ENCODE measurements at places on chromosomes 1 and 21.

DNA sequence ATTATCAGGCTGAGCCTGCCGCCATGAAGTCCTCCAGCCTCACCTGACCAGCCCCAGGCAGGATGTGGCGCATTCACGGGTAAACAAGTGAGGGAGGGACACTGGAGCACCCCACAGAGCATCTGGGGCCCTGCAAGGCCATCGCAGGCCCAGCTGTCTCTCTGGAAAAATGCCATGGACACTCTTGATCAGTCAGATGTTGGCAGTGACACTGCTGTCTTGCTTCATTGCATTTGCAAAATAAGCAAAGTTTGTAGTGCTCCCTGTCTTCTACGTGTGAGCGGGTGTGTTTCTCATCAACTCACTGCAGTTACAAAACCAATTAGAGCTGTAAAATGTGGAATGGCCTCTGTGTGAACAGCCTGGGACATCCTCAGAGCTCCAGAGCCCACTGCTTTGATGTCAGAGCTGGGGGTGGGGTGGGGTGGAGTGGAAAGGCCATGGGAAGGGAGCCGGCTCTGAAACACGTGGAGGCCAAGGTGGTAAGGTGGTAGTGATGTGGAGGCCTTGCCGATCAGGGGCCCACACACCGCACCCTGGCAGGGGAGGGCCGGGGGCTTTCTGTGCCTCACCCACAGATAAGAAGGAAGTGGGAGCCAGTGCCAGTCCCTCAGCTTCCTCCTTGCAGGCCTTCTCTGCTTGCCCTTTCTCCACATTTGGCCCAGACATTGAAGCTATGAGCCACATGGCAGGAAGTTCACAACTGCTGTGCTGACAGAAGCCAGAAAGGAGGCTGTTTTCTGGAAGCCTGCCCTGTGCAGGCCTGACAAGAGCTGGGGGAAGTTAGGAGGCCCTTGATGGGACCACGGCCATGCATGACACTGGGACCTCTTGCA, 254.9 kb downstream of the RHOU start:
- peak; percentile 10 for DNase-seq

DNA sequence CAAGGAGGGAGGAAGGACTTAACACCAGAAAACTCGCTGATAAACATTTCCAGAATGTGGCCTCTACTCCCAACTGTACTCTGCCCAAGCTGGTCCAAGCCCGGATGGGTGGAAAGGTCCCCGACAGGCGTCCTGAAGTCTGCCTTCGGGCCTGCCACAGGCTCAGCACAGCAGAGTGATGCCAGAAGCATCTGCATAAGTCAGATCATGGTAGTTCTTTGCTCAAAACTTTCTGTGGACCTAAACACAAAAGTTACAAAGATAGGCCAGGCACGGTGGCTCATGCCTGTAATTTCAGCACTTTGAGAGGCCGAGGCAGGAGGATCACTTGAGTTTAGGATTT, 790 bp upstream of the UTS2 start:
- DNase-seq = no peak

DNA sequence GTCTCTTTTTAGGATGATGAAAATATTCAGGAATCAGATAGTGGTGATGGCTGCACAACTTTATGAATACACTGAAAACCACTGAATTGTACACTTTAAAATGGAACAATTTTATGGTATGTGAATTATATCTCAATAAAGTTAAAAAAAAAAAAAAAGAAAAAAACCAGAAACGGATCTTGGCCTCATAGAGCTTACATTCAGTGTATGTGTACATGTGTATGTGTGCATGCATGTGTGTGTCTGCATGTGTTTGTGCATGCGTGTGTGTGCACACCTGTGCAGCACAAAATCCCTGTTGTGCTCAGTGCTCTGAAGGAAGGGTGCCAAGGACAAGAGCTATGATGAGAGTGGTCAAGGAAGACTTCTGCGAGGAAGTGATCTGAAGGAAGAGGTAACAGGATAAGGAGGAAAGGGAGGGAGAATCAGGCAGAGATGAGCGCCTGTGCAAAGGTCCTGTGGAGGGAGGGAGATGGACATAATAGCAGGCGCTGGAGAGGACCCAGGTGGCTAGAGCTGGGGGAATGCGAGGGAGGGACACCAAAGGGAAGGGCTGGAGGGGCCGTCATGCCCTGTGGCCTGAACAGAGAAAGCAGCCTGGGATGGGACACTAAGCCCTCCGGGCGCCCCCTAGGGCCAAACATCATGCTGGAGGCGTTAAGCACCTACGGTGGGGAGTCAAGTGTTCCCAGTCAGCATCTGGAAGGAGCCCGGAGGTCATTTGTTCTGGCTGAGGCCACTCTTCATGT, 25.2 kb downstream of the NKAIN1 start:
- no peak for DNase-seq

GRCh38 chr1:90198616-90199332, 203.9 kb downstream of the ZNF326 start:
- no peak for DNase-seq

GRCh38 chr1:26046246-26047095, 553 bp upstream of the SLC30A2 start:
- no peak for DNase-seq

DNA sequence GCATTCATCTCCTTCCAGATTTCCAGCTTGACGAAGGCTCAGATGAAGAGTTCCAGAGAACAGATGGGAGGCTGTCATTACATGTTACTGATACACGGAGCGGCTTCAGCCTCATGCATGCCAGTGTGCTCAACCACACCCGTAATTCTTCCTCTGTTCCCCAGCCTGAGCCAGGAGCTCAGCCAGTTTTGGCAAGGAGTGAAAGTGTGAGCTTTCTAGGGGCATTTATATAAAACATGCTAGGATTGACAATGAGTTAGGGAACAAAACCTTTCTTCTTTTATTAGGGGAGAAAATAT, 290.4 kb upstream of the PLXNA2 start:
- no peak for DNase-seq

GRCh38 chr1:78676347-78676982, 26.8 kb downstream of the IFI44 start:
- peak; percentile 63 for DNase-seq

- DNase-seq = no peak
Measured at GRCh38 chr1:226946841-226947240, 6.7 kb downstream of the COQ8A start.

GRCh38 chr1:214321705-214322453, 40.9 kb downstream of the SMYD2 start:
- DNase-seq = no peak

DNA sequence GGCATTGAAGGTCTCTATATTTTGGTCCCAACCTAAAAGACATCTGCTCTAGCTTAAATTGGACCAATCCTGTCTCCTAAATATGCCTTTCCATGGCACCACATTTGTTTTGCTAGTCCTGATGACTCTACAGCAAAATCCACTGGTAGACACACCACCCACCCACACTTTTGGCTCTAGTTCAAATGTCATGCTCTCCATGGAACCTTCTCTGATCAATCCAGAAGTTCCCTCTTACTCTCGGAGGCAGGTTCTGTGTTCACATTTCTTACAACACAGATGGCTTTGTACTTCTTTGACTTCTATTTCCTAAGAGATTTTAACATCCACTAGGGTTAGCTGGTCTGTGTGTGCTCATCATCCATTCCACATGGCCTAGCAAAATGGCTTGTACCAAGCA, 151.3 kb downstream of the APP start:
- no peak for DNase-seq

DNA sequence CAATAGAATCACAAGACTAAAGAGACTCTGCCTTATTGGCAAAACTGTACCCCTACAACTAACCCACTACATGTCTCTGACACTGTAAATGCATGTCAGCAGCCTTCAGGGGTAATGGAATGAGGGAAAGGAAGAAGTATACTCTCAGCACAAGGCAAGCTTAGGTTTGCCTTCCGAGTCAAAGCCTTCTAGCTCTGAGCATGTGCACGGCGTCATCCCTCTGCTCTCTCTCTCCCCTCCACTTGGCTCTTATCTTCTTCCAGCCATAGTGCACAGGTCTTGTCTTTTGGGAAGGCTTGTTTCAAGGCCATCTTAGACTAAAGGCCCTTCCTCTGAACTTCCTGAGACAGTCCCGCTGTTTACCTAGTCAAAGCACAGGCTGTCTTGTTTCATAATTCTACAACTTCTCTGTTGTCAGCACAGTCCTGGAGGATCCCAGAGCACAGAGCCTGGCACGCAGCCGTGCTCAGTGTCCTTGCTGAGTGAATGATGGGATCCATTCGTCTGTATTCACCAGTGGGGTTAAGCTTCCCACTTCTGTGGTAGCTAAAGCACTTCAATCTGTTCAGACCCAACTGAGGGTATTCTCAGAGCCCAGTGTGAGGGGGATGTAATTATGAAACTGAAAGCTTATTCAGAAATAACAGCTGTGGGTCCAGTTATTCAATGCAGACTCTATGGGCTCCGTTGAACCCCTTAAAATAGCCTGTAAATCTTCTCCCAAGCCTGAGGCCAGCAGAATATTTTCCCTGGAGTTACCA, 166.5 kb upstream of the PLD5 start:
- no peak for DNase-seq

- no peak for DNase-seq
Measured at GRCh38 chr1:84774669-84775534, 84.6 kb upstream of the SSX2IP start.

DNA sequence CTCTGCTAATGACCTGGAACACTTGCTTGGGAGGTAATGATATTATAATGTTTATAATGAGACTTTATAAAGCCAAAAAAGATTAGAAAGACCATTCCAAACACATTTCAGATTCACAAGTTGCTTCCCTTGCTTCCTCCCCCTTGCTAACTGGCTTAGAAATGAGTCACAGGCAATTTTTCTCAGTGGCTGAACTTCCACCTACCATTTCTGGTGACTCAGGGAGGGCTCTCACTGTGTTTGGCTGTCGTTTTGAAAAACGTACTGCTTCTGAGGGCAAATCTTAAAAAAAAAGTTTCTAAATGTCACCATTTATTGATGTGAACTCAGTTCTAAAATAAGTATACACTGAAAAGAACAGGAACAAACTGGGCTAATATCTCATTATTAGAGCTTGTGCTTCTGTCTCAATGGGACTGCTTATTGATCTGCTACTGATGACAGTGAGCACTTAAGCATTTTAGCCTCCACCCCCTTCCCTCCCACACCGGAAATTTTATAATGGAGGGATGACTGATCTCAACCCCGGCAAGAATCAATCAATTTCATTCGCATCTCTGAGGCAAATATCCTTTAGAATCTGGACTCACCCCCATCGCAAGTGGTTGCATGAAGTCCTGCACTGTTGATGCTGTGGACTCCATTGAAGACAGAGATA, 278.3 kb downstream of the KCTD3 start:
- DNase-seq = no peak

DNA sequence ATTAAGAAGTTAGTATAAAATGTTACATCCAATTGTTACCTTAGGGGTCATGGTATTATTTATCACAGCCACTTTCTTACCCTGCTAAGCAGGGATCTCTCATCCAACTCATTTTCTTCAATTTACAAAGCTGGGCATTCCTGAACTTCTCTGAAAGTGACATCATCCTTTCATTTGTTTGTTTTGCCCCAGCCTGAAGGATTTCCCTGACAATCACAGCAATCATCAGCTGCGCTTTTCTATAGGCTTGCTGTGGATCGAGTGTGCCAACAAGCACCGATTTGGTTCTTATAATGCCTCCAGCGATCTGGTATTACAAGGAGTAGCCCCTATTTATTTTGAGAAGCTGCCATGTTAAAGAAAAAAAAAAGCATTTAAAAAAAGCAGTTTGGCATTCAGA, 240.2 kb downstream of the USH2A start:
- DNase-seq = no peak

GRCh38 chr1:199546323-199546722, 481.2 kb upstream of the NR5A2 start:
- DNase-seq = no peak

DNA sequence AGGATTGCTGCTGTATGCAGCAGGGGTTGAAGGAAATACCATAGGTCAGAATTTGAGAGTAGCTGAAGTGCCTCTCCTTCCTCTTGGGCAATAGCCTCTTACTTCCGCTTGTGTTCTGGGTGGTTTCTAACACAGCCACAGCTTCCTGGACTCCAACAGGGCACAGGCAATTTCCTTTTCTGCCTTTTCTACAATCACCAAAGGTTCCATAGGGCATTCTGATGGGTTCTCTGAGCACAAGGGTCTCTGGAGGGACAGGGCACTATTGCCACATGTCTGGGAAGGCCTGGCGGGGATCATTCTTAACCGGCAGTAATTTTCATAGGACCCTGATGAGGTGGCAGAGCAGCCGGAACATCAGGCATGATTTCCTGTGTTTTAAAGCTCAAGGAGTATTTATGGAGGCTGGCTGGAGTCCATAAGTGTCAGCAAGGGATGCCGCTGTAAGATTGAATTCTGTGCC, 5.5 kb upstream of the AGTRAP start:
- peak; percentile 70 for DNase-seq

DNA sequence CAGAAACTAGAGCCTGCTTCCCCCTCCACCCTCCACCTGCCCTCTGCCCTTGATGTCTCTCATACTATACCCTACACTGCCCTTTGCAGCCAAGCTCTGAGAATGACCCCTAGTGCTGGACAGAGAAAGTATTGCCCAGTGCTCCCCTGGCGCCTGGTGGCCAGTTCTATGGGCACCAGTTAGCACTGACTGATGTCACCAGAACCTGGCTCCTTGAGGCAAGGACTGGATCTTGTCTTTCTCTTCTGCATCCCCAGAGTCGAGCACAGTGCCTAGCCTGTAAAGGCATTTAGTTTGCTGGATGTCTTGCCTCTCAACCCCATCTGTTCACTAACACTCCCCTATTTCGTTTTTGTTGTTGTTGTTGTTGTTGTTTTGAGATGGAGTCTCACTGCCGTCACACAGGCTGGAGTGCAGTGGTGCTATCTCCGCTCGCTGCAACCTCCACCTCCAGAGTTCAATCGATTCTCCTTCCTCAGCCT, 5.9 kb downstream of the PHLDA3 start:
- DNase-seq = no peak

DNA sequence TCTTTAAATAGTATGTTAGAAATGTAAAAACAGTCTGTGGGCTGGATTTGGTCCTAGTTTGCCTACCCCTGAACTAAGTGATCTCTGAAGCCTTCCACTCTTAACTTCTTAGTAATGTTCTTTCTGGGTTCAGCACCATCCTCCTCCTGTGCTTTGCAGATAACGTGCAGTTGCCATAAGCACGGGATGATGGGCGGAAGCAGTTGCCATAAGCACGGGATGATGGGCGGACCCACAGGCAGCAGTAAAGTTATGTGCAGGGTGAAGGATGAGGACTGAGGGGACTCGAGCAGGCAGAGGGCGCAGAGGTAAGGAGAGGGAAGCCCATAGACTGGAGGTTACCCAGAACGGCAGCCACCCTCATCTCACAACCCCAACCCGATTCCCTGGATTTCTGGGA, 25.6 kb downstream of the GPA33 start:
- no peak for DNase-seq

- DNase-seq = no peak
Measured at GRCh38 chr21:39149882-39150281, 33.4 kb downstream of the PSMG1 start.

GRCh38 chr1:224381880-224382548, 25.3 kb downstream of the CNIH4 start:
- DNase-seq = peak; percentile 35
